Heart left ventricle (tissue), 16 donors: ENCODE measurements at places on chromosomes 1 and 21. TPM values are rescaled to one million over a fixed set of nuclear protein-coding genes. Genes with fewer than 3 reads are reported as not detected.

Gene RNASEL
- total RNA-seq = 6.3 TPM

Gene ADCY10
- 0.67 TPM for total RNA-seq

Gene RAB3B
- total RNA-seq = not detected

Gene SYCP1
- not detected for total RNA-seq

Gene RHOU
- total RNA-seq = 3.0 TPM

Gene MAB21L3
- 0.15 TPM for total RNA-seq

Gene TSPEAR
- 0.07 TPM for total RNA-seq

Gene KRTAP20-3
- total RNA-seq = not detected

GRCh38 chr1:16153096-16153998, 2.5 kb downstream of the EPHA2 start:
- peaks cover 43% of the 10 kb centered on the region for H3K4me1 ChIP-seq
- H3K27me3 ChIP-seq = no peaks in the 10 kb centered on the region
- H3K36me3 ChIP-seq = peaks cover 16% of the 10 kb centered on the region
- peak overlapping the region; percentile 77 for H3K4me3 ChIP-seq

- no peaks in the 10 kb centered on the region for H3K36me3 ChIP-seq
- no peaks in the 10 kb centered on the region for H3K27me3 ChIP-seq
- H3K4me3 ChIP-seq = peak within 1 kb of the TSS; percentile 91
- H3K4me1 ChIP-seq = peaks cover 24% of the 10 kb centered on the region
These were observed at the start of gene SDCCAG8 for GRCh38 chr1:243255791-243256512. SDCCAG8 (plus strand) TSS chr1:243256041; CDS start chr1:243256174, 133 bp downstream.

- no peak overlapping the region for H3K27ac ChIP-seq
- H3K36me3 ChIP-seq = no peaks in the 10 kb centered on the region
- no peaks in the 10 kb centered on the region for H3K27me3 ChIP-seq
- H3K4me3 ChIP-seq = no peak overlapping the region
These were observed 148.7 kb downstream of the RUNX1 start for GRCh38 chr21:34900376-34900775.

DNA sequence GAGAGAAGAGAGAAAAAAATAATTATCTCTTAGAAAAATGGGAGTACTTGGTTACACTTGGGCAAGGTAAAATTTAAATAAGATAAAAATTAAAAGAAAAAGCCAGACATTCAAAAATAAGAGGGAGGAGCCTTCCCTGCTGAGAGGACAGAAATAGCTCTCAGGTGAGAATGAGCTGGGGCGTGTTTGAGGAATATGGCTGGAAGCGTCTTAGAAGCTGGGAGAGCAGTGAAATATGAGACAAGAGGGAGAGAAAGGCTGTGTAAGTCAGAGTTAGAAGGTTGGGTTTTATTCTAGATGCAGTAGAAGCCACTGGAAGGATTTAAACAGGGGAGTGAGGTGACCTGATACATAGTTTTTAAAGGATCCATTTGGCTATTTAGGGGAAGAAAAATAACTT, 154.2 kb upstream of the L1TD1 start:
- no peaks in the 10 kb centered on the region for H3K36me3 ChIP-seq
- DNase-seq = no peak
- no peak overlapping the region for H3K4me3 ChIP-seq
- no peak overlapping the region for H3K27ac ChIP-seq
- peaks cover 2% of the 10 kb centered on the region for H3K4me1 ChIP-seq

GRCh38 chr1:61754545-61754944, 12.3 kb downstream of the PATJ start:
- H3K4me1 ChIP-seq = no peaks in the 10 kb centered on the region
- H3K27ac ChIP-seq = no peak overlapping the region
- DNase-seq = no peak
- H3K27me3 ChIP-seq = no peaks in the 10 kb centered on the region
- H3K36me3 ChIP-seq = no peaks in the 10 kb centered on the region
- H3K4me3 ChIP-seq = no peak overlapping the region

- H3K36me3 ChIP-seq = peaks cover 35% of the 10 kb centered on the region
- no peak for DNase-seq
- H3K27ac ChIP-seq = no peak overlapping the region
- no peaks in the 10 kb centered on the region for H3K27me3 ChIP-seq
These were observed 38.0 kb downstream of the WDR4 start for GRCh38 chr21:42841156-42841915.

DNA sequence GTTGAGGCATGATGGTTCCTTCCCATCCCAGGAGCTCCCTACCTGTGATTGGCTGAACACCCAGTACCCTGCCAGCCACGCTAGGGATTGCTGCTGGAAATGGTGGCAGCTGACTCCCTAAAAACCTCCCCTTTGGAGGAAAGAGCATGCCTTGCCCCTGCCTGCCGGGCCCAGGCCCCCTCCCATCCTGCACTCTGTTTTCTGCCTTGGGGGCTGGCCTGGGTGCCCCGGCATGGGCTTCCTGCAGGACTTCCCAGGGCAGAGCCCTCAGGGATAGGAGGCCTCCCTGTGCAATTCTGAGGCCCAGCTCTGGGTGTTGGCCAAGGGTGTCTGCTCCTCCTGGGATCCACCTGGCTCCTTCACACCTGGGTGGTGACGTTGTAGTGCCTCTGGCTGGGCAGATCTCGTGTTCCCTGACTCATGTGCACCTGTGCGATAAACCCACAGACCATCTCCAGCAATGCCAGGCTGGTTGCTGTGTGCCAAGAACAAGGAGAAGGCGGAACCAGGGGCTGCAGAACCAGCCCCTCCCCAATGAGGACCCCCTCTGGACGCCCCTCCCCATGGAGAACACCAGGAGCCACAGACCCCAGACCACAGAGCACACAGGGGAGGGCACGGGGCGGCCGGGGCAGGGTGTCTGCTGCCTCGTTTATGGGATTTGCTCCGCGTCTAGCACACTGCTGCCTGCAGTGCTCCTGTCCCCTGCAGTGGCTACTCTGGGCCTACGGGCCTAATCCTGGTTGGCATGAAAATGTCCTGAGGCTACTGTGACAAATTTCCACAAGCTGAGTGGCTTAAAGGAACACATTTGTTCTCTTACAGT, 13.6 kb downstream of the CSTB start:
- H3K4me1 ChIP-seq = peaks cover 12% of the 10 kb centered on the region
- H3K27ac ChIP-seq = no peak overlapping the region
- no peaks in the 10 kb centered on the region for H3K27me3 ChIP-seq
- no peak for DNase-seq
- H3K36me3 ChIP-seq = peaks cover 26% of the 10 kb centered on the region
- no peak overlapping the region for H3K4me3 ChIP-seq

DNA sequence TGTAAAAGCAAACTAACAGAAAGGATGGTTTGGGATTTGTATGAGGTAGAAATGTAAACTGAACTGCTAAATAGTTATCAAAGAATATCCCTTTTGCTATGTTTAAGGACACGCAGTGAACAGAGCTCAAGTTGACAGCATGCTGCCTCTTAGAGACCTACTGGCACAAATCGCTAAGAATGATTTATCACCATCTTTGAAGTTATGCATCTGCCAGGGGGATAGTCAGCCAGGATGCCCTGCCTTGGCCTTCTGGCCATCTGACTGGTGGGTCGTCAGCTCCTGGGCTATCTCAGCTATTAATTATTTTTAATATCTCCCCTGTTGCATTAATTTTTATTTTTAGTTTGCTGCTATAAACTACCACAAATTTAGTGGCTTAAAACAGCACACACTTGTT, 334.8 kb upstream of the KAZN start:
- peaks cover 14% of the 10 kb centered on the region for H3K27me3 ChIP-seq
- H3K4me3 ChIP-seq = no peak overlapping the region
- H3K27ac ChIP-seq = no peak overlapping the region
- no peaks in the 10 kb centered on the region for H3K4me1 ChIP-seq
